ENCODE measurements at places on chromosomes 11 and 22. TPM values are rescaled to one million over a fixed set of nuclear protein-coding genes. Genes with fewer than 3 reads are reported as not detected.
A peak's percentile ranks its signal among the peaks of the same experiment; 100 is the strongest.

- DNase-seq = no peak
These were observed 176.5 kb downstream of the TENM4 start for GRCh38 chr11:79264284-79264683.

- DNase-seq = peak; percentile 20
These were observed 23.9 kb upstream of the PDGFB start for GRCh38 chr22:39268645-39269044.

GRCh38 chr22:49392841-49393510 is 434.7 kb downstream of the BRD1 start:
- no peak for DNase-seq

The PDE2A gene
- 41.2 TPM for total RNA-seq

- no peak for DNase-seq
These were observed 1.9 kb upstream of the FTH1 start for GRCh38 chr11:61969391-61969758.

The PHF21B gene
- total RNA-seq = not detected
